IPS DF 6.9 (cell line): ENCODE measurements at places on chromosomes 2 and 18.

GRCh38 chr2:48712151-48712550 lies 43.4 kb downstream of the LHCGR start:
- no peak for DNase-seq

DNA sequence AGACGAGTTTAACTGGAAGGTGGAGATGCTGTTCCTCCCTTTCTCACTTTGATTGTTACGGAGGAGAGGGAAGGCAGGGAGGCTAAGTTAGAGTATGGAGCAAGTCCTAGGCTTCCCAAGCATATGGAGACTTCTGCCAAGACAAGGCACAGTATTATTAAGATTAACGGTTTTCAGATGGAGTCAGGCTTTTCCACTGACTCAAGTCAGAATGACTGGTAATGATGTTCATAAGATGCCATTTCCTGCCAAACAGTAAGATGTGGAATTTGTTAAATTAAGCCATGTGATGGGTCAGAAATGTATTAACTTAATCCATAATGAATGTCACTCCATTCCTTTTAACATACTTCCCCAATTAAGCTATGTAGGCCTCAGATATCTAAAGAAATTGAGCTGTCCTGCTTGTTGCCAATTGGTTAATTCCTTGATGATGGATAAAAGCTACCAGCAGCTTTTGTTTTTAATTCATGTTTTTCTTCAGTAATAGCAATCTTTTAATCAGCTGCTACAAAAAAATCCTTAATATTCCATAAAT lies 383.7 kb downstream of the ZNF521 start:
- DNase-seq: no peak

DNA sequence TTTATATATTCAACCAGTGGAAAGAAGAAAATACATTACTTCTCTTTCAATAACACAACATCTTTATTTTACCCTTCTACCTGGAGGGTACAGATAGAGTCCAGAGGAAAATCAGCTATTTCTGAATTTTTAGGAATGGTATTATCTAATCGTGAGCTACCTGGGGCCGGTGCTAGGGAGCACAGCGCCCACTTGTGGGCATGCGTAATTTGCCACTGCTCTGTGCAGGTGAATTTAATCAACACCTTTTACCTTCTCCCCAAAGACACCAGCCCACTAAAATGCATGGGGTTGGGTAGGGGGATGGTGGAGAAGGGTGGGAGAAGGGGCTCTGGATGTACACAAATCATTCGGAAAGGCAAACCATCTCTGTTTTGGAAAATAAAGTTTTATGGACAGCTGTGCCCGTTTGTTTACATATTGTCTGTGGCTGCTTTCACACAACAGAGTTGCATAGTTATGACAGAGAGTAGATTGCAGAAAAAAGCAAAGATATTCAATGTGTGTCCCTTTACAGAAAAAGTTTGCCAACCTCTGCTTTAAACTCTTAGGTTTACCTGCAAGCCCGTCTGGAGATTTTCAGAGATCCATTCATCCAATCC lies 51.5 kb upstream of the DCC start:
- DNase-seq: peak; percentile 58

- DNase-seq: no peak
Observed at GRCh38 chr18:13440277-13441248, 222.0 kb downstream of the LDLRAD4 start.

DNA sequence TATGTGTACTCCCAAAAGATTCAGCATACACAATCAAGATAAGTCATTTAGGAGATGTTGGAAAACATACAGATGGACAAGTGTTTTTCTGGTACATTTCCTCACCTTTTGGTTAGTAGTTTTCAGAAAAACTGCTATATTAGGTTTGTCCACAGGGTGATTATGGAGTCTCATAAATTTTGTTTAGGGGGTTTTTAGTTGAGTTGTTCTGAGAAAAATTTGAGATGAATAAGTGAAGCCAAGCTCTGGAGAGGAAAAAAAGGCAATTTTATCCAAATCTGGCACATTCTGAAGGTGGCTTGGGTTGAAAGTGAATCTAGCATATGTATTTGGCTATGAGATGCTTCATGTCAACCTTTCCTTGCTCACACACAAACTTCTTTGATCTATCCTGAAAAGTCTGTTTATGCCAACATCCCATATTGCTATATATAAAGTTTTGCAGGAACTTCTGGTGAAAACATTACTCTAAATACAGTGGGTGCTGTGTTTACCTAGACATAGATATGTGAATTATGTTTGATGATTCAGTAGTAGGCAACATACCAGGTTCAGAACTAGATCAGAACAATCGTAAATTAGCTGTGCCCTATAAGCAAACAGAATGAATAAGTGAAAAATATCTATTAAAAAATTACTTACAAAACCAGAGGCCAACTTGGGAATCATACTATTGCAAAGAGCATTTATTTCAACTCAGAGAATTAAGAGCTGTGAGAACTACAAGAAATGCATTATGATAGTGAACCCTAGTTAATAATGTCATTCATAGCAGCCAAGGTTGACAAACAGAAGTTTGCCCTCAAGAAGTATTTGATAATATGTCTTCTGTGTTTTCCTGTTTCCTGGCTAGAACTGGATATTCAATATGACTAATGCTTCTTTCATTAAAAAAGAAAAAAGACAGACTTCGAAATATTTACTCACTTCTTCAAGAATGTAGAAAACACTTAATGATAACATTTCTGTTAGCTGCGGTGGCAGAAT lies 552.0 kb downstream of the IRS1 start:
- DNase-seq: no peak

- no peak for DNase-seq
Observed at GRCh38 chr2:145729993-145730770, 1210.3 kb upstream of the ZEB2 start.

DNA sequence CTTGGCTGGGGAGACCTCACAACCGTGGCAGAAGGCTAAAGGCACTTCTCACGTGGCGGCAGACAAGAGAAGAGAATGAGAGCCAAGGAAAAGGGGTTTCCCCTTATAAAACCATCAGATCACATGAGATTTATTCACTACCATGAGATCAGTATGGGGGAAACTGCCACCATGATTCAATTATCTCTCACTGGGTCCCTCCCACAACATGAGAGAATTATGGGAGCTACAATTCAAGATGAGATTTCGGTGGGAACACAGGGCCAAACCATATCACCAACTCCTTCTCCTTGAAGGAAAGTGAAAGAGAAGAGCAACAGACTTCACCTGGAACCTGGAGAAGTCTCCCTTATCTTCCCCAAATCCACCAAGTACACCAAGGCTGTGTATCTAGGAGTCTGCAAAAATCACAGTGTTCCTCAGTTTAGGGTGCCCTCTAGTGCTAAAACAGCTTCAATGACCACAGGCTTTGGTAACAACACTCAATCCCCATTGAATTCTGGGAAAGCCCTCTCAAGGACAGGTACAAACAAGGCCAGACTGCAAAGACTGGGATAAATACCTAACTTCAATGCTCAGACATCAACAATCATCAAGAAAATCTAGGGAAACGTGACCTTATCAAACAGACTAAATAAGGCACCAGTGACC lies 148.8 kb upstream of the SRD5A2 start:
- DNase-seq: peak; percentile 29

- no peak for DNase-seq
Observed at GRCh38 chr2:223055140-223055539, 3.1 kb downstream of the KCNE4 start.

DNA sequence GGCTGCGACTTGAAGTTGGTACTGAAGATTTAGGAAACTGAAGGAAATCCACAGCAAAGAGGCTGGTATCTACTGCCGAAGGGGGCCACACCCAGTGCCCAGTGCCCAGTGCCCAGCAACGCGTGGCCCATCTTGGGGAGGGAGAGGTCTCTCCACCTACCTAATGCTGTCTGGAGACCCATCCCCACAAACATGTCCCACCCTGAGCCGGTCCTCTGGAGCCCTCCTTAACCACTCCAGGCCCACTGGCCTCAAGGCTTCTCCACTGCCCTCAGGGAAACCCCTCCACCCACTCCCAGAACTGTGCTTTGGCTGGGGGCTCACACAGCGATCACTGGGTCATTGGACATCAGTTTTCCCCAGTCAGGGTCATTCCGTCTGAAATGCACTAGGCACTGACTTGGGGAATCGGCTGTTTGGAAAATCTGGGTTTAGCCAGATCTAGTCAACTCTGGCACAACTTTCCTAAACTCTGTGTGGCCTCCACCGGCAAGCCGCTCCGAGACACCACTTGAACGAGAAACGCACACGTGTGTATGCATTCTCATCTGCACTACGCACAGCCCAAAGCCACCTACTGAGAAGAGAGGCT lies 20.1 kb downstream of the GPR55 start:
- DNase-seq: no peak

DNA sequence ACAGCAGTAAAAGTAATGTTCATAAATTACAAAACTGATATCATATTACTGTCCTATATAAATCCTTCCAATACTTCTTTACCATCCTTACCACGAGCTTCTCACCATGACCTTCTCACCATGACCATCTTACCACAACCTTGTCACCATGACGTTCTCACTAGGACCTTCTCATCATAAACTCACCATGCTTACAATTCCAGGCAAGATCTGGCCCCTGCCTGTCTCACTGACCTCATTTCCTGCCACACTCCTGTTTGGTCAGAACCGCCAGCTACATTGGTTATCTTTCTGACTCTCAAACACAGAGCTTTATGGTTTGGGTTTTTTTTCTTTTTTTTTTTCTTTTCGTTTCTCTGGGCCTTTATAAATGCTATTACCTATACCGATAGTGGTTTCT lies 827.6 kb downstream of the RNF144A start:
- DNase-seq: no peak

- no peak for DNase-seq
Observed at GRCh38 chr2:127217470-127218325, 2.4 kb downstream of the CYP27C1 start.

DNA sequence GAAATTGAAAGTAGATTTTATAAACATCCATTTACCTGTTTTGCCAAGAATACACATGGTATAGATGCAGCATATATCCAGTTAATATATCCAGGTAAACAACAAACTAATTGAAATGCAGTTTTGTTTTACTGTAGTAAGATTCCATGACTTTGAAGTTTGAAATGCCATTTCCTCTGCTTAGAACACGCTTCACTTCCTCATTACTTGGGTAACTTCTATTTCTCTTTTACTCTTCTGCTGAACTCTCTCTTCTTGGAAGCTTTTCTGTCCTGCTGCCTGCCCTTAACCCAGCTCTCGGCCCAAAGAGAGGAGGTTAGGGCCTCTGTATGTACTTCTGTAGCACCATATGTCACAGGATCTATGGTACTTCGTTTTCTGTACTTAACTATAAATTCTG lies 14.1 kb upstream of the IL1RL2 start:
- no peak for DNase-seq

GRCh38 chr2:109331896-109332848 lies 203.2 kb downstream of the SH3RF3 start:
- no peak for DNase-seq

- DNase-seq: no peak
Observed at GRCh38 chr2:24329700-24330099, 30.6 kb downstream of the ITSN2 start.

DNA sequence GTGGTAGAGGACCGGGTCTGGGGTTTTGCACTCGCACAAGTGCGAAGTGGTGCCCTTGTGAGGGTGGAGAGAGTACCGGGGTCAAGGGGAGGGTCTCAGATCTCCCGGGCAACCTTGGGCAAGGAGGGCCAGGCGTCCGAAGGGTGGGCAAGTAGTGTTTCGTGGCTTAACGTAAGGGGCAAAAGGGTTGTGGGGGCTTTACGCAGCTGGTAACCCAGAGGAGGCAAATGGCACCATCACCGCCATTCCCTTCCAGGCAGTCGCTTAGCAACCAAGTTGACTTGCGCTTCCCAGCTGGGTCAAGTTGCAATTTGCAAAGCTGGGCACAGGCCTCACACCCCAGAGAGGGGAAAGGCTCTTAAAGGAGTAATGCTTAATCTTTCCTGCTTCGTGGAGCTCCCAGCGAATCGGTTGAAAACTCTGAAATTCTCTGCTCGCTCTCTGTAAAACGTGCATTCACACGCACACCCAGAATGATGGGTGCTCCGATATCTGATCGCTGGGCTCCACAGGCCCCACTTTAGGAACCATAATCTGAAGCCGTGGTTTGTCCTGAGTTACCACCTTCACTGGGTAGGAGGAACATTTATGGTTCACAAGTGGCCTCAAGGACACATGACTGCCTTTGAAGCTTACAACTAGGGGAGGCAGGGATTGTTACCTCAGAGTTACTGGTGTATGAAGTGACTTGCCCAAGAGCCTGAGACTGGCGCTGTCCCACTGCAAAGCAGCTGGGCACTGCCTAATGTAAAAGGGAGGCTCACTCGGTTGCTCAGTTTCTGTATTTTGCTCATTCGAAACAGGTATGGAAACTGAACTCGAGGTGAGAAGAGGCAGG lies 127.9 kb downstream of the UXS1 start:
- no peak for DNase-seq

DNA sequence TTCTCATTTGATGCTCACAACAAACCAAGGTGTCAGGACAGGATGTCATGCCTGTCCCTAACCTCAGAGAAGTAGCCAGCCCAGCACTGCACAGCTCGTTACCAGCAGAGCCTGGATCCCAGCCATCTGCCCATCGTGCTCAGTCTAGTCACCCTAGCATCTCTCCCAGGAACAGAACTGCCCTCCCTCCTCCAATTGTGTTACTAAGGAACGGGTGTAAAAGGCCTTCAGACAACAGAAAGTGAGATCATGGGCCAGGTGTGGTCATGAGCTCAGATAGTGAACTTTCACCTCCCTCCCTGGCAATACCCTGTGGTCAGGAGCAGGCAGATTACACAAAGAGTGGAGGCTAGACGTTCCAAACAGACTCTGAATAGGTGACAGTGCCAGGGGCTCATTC lies 111.8 kb upstream of the PPP1CB start:
- DNase-seq: no peak

DNA sequence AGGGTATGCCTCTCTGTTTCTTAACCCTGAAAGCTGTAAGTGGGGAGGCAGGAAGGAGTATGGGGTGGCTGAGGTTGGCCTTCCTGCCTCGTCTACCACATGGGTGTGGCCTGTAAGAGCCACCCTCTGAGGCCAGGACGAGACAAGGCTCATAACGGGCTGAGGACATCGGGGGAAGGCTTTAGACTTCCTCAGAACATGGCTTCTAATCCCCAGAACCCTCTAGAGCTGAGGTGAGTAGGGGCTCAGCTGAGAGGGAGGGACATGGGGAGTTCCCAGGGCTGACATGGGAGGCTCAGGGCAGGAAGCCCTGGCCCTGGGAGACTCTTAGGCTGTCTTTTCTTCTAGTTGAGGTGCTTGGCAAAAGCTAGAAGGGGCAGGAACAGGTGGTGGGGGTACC lies 36.7 kb downstream of the EMX1 start:
- no peak for DNase-seq

GRCh38 chr2:241612156-241613016 lies 24.6 kb downstream of the THAP4 start:
- no peak for DNase-seq

DNA sequence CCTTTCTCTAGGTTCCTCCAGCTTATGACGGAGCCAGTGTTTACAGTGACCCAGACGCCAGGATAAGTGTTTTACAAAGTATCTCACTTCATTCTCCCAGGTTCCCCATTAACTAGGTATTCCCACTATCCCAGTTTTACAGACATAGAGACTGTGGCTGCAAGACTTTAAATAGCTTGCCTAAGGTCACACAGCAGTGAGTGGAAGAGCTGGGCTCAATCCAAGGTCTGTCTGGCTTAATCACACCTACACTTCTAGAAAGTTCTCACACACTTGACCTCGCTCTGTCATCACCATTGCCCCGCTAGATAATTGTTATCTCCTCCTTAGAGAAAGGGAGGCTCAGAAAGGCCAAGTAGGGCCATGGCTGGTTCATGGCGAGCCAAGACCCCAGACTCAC lies 110.2 kb downstream of the ANTXR1 start:
- DNase-seq: no peak

GRCh38 chr2:104707056-104707455 lies 146.9 kb upstream of the POU3F3 start:
- no peak for DNase-seq
